ENCODE measurements at places on chromosomes 1 and 21.

DNA sequence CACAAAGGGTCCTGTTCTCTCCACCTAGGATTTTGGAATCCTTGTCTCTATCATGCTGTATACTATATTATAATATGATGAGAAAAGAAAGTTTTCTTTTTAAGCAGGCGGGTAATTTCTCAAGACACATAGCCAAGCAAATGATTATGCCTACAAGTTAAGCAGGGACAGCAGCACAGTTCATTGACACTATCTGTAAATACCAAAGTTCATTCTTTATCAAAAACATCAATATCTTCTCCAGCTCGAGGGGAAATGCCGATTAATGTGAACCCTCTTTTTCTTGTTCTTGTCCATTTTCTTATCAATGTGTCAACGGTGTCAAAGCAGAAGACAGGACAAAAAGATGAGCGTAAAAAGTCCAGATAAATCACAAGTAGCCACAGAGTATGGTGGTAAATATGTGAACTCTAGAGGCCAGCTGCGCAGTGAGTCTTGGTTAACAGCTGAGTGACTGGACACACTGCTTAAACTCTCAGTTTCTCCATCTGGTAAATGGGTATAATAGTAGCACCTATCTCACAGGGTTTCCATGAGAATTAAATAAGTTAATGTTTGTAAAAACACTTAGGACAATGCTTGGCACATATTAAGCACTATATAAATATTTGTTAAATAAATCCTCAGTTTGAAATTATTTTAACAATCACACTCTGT lies 30.9 kb downstream of the LPAR3 start:
- DNase-seq: no peak

DNA sequence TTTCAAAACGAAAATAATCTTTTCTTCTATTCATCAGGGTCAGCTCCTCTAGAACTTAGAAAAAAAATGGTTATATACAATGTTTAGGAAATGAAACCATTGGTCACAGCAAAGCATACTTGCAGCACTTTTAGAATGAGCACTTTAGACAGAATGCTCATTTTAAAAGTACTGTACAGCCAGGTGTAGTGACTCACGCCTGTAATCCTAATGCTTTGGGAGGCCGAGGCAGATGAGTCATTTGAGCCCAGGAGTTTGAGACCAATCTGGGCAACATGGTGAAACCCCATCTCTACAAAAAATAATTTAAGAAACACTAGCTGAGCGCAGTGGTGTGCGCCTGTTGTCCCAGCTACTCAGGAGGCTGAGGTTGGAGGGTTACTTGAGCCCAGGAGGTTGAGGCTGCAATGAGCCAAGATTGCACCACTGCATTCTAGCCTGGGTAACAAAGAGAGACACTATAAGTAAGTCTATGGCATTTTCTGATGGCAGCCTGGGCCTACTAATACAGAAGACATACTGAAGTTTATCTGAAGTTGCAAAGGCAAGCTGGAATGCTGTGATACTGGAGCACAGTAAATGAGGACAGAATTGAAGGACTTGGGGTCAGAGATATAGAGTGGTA lies 48.9 kb upstream of the ZNF326 start:
- DNase-seq: no peak

- no peak for DNase-seq
Measured at GRCh38 chr1:204337583-204337982, 22.1 kb downstream of the PLEKHA6 start.

GRCh38 chr1:40386359-40386723 lies 12.8 kb downstream of the SMAP2 start:
- DNase-seq: no peak

DNA sequence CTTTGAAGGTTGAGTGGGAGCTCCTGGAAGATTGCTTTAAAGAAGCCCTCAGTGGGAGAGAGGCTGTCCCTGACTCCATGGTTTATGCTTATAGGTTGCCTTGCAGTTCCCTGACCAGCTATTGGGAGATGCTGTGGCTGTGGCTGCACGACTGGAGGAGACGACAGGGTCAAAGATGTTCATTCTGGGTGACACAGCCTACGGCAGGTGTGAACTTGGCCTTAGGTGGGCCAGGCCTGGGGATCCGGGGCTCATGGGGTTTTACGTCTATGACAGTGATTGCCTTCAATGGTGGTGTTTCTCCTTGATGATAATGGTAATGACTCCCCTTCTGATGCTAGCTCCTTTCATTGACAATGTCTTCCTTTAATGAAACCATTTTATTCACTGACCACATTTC lies 692 bp downstream of the DPH2 start:
- DNase-seq: no peak

- DNase-seq: no peak
Measured at GRCh38 chr1:201578008-201578888, 39.3 kb downstream of the NAV1 start.

- no peak for DNase-seq
Measured at GRCh38 chr1:165542647-165543046, 1.2 kb upstream of the LRRC52 start.

- DNase-seq: no peak
Measured at GRCh38 chr1:28104866-28105467, 16.6 kb upstream of the EYA3 start.

DNA sequence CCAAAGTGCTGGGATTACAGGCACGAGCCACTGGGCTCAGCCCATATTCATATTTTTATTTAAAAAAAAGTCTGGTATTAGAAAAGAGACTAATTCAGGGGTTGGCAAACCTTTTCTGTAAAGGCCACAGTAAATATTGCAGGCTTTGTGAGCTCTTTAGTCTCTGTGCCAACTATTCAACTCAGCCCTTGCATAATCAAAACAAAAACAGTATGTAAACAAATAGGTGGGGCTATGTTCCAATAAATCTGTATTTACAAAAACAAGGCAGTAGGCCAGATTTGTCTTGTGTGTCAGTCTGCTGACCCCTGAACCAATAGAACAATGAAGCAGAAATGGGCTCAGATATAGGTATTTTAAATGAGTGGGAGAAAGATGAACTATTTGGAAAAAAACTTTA lies 49.3 kb downstream of the CDC42BPA start:
- DNase-seq: no peak

DNA sequence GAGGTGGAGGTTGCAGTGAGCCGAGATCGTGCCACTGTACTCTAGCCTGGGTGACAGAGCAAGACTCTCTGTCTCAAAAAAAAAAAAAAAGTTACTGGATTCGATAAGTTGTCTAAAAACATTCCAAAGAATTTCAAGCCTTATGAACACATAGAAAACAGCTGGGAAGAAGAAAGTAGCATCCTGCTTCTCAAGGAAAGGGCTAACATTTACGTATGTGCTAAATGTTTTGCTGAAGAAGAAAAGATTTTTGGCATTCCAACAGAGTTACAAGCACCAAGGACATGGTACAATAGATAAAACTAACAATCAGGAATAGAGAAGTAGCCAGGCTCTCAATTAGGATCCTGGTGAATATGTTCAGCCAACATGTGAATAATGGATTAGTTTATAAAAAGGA lies 69.8 kb downstream of the HFM1 start:
- no peak for DNase-seq

GRCh38 chr1:9901148-9902059 lies 8.7 kb downstream of the CTNNBIP1 start:
- no peak for DNase-seq

- DNase-seq: no peak
Measured at GRCh38 chr1:202129453-202130296, 7.0 kb downstream of the GPR37L1 start.
